Activated CD8-positive, alpha-beta memory T cell treated with anti-CD3 and anti-CD28 coated beads for 1 hour (primary cell): ENCODE measurements at places on chromosomes 1 and 21.

- no peak for DNase-seq
Observed at GRCh38 chr1:36151134-36151844, 2.0 kb upstream of the TRAPPC3 start.

DNA sequence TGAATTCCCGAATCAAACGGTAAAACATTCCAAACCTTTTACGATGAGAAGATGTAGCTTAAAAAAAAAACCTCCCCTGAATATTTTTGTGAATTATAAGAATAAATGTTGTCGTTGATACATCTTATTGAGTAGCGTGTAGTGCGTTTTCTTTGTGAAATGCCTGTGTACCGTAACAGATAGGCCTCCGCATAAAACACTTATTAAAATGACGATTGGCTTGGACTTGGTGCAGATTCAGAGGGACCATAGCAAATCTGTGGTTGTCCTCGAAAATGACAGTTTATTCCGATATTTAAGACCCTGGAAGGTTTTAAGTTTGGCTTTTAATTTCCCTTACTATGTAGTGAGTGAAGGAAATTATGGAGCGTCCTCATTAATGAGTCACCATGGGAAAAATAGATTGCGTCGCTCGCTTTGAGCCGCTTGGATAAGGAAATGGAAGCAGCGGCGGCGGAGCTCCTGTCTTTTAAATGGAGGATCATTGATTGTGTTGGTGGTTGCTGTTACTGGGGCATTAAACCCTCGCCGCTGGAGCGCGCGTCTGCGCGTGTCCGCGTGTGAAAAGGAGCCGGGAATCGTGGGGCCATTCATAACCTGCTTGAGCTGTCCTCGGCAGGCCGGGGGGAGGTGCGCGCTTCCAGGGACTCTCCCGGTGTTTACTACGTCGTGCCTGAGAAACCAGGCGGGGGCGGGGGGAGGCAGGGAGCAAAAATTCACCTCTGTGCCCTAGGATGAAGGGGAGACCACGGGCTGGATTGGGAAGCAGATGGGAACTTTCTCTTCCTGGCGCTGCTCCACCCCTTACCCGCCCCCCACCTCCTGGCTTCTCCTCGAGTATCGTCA, 1.6 kb downstream of the SPEN start:
- peak; percentile 52 for DNase-seq

DNA sequence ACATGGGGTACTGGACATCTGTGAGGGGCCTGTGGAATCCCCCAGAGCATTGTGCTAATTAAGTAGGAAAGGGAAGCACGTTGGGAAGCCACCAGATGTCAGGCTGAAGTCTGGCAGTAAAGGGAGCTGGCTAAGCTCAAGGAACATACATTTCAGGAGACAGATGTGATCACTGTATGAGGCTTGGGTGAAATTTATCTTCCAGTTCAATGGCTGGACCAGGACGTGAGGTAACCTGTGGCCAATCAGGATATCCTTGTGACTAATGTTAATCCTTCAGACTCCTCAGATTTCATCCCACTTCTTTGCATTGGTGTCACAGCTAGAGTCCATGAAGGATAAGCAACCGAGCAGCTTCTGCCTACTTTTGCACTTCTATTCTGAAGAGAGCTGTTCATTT, 110.2 kb upstream of the APP start:
- no peak for DNase-seq

DNA sequence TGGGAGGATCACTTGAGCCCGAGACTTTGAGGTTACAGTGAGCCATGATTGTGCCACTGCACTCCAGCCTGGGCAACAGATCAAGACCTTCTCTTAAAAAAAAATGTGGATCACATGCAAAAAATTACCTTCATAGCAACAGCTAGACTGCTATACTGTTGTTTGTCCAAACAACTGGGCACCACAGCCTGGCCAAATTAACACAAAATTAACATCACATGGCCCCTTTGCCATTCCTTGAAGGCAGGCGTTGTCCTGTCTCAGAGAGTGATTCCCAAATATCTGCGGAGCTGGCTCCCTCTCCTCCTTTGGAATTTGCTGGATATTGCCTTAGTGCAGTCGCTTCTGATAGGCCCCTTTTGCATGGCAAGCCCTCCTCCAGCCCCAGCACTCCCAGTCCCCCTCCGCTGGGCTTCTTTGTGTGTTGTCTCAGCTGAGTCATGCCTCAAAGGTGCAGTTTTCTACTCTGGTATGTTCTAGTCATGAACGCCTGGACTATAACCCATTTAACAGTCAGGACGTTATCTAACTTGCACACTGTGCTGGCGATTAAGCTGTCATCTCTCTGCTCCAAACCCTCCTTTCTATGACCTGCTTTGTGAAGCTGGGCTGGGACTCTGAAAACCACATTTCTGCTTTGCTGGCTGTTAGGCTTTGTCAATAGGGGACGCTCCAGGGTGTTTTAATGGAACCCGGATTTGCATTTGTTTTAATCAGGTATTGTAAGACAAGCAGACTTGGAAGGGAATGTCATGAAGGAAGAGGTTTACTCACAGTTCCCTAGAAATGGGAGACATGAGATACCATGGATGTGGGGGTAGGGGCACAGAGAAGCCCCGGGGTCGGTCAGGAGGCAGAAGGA, 20.1 kb upstream of the HPCAL4 start:
- no peak for DNase-seq

GRCh38 chr1:234581063-234581714, 28.8 kb downstream of the IRF2BP2 start:
- no peak for DNase-seq

GRCh38 chr1:153752072-153752471, 23.1 kb upstream of the SLC27A3 start:
- DNase-seq, result no peak

DNA sequence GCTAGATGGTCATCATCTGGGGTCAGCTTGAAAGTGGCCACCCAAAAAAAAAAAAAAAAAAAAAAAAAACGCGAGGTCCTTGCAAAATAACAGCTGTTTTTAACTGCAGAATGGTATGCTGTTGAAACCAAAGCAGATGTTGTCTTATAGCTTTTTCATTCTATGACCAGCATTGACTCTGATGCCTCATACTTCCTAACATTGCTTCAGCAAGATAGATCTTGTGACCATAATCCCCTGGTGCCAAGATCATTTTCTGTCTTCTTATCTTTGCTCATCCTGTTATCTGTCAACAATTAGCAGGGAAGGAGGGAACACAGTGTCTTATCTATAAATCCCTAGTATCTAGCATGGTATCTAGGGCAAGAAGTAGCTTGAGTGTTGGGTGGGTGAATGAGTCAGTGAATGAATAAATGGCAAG, 181.5 kb downstream of the PLPP3 start:
- DNase-seq, result no peak

DNA sequence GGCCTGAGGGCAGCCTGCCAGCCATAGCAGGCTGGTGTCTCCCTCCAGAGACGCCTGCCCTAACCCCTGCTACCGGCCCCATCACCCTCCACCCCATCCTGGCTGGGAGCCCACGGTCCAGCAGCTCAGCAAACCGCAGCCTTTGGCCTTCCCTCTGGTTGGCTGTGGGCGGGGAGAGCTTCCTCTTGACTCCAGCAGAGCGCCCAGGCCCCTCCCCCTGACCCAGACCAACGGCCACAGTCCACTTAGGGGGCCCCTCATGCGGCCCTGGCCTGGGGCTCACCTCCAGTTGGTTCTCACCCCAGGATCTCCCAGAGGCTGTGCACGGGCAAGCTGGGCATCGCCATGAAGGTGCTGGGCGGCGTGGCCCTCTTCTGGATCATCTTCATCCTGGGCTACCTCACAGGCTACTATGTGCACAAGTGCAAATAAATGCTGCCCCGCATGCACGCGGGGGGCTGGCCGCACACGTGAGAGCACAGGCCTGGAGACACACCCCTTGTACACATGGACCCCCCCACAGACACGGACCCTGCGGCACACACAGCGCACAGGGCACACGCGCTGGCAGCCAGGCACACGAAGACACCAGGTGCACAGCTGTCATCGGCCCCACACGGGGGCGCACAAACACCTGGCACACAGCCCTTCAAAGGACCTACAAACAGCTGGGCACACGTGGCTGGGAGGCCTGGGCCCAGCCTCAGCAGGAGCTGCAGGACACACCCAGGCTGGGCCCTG, 3.1 kb downstream of the SMIM1 start:
- DNase-seq, result no peak

DNA sequence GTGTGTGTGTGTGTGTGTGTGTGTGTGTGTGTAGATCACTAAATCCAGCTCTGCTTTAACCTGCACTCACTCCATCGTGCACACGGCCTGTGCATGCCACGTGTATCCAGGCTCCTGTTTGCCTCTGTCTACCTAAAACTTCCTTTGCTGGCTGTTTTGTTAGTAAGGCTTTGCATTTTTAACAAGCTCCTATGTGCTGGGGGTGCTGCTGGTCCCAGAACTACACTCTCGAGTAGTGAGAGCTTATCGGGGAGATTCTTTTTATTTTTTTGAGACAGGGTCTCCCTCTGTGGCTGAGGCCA, 596 bp upstream of the TCEA3 start:
- DNase-seq, result no peak

GRCh38 chr1:100584761-100585745, 47.1 kb downstream of the GPR88 start:
- no peak for DNase-seq

DNA sequence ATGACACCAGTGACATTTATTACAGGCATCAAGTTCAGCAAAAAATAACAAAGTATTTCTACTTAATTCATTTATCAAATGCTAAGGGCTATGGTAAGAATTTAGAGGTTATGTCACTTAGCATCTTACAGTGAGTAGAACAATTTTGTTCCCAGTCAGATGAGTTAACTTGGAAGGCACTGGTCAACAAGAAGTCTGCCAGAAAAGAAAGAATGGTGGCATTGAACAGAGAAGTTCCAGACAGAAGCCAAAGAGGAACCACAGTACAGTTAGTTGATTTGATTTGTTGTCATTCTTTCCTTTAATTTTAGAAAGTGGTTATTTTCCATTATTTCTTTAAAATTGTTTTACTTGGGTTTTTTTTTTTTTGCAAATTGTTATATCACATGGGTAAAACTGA, 232.2 kb upstream of the PKN2 start:
- DNase-seq, result no peak

- DNase-seq, result no peak
Observed at GRCh38 chr1:160706526-160707235, 4.9 kb downstream of the CD48 start.

DNA sequence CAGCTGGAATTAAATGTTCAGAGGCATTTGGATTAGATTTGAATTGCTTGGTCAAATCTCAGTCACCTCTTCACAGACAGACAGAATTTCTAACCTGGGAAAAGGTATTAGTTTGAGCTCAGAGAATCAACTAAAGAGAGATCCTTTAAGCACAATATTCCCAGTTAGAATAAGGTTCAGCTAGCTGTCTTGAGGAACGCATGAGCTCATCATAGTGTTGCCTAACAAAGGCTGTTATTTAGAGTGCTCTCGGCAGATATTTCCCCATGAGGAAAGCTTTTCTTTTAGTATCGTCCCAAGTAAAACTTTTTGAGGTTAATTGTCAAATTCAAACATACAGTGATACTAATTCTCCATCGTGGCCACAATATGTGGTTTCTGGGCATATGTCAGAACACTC, 269.9 kb downstream of the HLX start:
- DNase-seq, result no peak

DNA sequence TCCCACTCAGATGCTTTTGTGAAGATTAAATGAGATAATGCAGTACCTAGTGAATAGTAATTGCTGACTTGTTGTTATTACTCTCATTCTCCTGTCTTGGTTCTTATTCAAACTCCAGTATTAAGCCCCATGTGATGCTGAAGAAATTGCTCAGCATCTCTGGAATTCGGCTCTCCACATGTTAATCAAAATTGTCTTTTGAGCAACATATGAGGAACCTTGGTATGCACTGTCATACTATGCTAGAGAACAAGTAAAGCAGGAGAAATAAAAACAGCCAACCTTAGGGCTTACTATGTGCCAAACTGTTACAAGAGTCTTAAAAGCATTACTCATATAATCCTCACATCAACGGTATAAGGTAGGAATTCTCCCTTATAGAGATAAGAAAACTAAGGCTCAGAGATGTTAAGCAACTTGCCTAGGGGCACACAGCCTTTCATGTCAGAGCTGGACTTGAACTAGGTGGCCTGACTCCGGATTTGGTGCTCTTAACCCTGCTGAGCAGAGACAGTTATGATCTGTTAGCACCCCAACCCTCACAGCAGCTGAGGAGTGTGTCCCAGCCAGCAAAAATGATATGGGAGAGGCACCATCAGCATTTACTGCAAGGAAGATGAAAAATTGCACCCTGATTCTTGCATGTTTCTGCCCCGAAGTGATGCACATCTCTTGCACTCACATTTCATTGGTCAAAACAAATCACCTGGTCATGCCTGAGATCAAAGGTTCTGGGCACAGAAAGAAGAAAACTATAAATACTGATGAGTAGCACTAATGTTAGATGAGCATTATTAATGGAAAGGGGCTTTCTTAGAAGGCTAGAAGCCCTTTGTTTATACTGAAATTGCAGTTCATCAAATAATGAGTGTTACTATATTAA, 102.3 kb downstream of the OMA1 start:
- no peak for DNase-seq

- no peak for DNase-seq
Observed at GRCh38 chr21:34223376-34223775, 140.4 kb upstream of the KCNE2 start.
